ENCODE measurements at places on chromosomes 1 and 21. TPM values are rescaled to one million over a fixed set of nuclear protein-coding genes. Genes with fewer than 3 reads are reported as not detected.
A peak's percentile ranks its signal among the peaks of the same experiment; 100 is the strongest.

LEFTY1 gene
- total RNA-seq = not detected

TFF2 gene
- total RNA-seq = not detected

SPATA45 gene
- 0.86 TPM for total RNA-seq

GPR161 gene
- 0.42 TPM for total RNA-seq

PLD5 gene
- total RNA-seq = not detected

FCRL3 gene
- total RNA-seq = 33.7 TPM

ANKRD35 gene
- 0.12 TPM for total RNA-seq

CD160 gene
- total RNA-seq = 0.33 TPM

HEYL gene
- total RNA-seq = not detected

CENPL gene
- 38.7 TPM for total RNA-seq

RGS16 gene
- 102 TPM for total RNA-seq

DPT gene
- total RNA-seq = not detected

HPDL gene
- total RNA-seq = 8.6 TPM

PIK3R3 gene
- 3.3 TPM for total RNA-seq

GRCh38 chr1:5836776-5837440 is 155.3 kb downstream of the NPHP4 start:
- no peak for DNase-seq

DNA sequence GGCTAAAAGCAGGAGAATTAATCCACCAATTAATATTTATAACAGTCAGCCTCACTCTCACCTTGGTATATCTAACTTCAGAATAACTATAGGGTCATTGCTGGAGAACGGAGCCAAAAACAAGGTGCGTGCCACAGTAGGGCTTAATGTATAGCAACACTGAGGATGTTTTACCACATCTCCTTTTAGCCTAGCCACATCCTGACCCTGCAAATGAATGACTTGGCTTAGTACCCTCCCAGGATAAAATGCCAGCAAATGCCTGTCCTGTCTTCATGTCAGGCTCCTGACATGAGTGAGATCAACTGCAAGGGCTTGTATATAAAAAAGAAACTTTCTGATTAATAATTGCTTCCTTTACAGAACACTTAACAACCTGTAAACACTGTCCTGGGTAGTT is 2.7 kb upstream of the CDC42BPA start:
- DNase-seq = no peak

GRCh38 chr1:17438318-17439249 is 893 bp downstream of the RCC2 start:
- DNase-seq = peak; percentile 89

DNA sequence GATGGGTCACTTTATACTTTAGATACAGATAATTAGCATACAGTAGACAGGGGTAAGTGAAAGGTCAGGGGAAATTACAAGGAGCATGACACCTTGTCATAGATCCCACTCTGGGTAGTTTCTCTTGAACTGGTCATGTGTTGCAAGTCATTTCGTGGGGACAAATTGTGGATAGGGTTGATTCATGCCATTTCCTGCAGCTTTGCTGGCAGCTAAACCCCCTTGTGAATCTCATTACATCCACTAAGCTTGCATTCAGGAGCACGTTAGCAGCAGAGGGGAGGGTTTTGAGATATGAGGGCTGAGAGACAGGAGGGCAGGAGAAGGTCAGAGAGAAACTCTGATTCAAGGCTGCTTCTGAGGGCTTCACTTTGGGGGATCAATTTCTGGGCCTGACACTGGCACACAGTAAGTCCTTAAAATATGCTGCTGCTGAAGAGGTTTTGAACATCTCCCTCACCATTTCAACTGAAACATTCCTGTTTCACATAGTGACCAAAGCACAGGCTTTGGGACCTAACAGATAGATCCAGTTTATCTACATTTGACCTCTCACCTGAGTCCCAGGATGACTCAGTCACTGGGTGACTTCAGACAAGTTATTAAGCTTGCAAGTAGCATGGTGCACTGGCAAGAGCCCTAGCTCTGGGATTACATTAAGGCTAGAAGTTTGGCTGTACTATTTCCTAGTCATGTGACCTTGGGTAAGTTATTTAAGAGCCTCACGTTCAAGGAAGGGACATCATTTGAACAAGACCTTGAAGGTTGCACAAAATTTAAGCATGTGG is 206.0 kb upstream of the USP24 start:
- no peak for DNase-seq

GRCh38 chr1:203508463-203509073 is 14.6 kb downstream of the OPTC start:
- DNase-seq = no peak

- DNase-seq = peak; percentile 85
Observed at GRCh38 chr1:61043010-61043820, 39.1 kb upstream of the NFIA start.

DNA sequence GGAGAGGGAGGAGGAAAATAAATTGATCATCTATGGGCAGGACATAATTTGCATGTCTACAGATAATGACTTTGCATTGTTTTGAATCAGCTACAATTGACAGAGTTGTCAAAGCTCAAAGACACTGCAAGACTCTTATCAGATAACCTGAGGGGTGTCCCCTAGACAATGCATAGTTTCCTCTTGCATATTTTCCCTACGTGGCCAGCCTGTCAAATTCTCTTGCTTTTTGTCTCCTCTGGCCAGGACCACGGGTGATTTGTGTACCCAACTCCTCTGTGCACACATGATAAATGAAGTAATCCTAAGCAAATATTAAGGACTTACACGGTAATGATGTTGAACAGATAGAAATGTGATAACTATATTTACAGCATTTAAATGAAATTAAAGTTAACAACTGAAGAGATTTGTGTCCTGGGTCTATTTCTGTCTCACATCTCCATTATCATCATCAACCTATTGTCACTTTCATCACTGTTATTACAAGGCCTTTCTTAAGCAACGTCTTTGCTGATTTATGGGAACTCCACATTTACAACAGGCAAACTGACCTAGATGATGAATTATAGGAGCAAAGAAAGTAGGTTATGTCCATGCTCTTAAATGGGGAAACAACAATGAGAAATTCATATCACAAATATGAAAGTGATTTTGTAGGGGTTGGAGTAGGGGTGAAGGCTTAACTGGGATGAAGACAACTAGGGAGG is 18.8 kb downstream of the BATF3 start:
- DNase-seq = no peak

- DNase-seq = no peak
Observed at GRCh38 chr1:65346190-65346589, 36.8 kb downstream of the DNAJC6 start.

DNA sequence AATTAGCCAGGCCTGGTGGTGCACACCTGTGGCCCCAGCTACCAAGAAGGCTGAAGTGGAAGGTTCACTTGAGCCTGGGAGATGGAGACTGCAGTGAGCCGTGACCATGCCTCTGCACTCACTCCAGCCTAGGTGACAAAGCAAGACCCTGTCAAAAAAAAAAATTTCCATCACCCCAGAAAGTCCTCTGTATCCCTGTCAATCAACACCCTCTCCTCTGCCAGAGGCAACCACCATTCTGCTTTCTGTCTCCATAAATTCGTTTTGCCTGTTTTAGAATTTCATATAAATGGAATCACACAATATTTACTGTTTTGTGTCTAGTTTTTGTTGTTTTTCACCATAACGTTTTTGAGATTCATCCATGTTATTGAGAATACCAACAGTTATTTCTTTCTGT is 141.6 kb upstream of the SLC45A1 start:
- DNase-seq = no peak

DNA sequence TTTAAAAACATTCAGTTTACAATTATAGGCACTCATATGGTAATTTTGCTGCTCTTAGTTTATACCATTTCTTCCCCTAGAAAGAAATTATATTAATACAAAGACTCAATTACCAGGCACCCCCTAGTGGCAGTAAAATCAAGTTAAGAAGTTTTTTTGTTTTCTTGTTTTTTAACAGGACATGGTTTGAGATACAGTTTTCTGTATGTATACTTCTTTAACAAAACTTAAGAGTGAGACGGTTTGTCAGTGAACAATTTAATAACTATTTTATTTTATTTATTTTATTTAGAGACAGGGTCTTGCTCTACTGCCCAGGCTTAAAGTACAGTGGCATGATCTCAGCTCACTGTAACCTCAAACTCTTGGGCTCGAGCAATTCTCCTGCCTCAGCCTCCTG is 224.6 kb downstream of the FAF1 start:
- no peak for DNase-seq

DNA sequence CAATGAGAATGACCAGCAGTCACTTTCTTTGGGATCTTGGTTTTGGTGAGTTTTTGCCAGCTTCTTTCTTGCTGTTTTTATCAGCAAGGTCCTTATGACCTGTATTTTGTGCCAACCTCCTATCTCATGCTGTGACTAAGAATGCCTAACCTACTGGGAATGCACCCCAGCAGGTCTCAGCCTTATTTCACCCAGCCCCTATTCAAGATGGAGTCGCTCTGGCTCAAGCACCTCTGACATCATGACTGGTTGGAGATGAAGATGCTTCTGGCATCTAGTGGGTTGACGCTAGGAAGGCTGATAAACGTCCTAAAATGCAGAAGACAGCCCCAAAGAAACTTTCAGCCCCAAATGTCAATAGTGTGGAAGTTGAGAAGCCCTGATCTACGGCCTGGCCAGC is 33.6 kb upstream of the NHLH2 start:
- no peak for DNase-seq

- no peak for DNase-seq
Observed at GRCh38 chr1:54125386-54126070, 27.3 kb downstream of the CDCP2 start.

- DNase-seq = no peak
Observed at GRCh38 chr1:32274646-32275340, 17.1 kb upstream of the HDAC1 start.

- no peak for DNase-seq
Observed at GRCh38 chr1:185974367-185975170, 240.4 kb downstream of the HMCN1 start.

DNA sequence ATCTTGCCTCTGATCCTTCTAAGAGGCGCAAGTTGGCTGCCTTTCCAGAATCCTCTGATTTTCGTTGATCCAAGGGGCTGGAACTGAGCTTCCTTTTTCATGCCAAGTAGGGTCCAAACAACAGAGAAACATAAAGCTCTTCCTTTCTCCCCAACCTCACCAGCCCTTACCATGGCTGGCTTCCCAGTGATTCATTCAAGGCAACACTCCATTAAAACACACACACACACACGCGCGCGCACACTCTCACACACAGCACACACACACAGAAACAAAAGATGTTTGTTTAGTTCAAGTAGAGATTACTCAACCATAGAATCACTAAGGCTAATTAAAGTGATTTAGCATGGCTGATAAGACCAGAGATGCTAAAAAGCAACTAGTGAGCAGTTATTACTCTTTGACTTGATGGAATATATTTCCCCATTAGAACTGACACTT is 13.0 kb upstream of the GUCA2A start:
- DNase-seq = no peak

GRCh38 chr1:166176416-166176815 is 9.6 kb upstream of the FAM78B start:
- no peak for DNase-seq

GRCh38 chr1:162006081-162006480 is 17.6 kb downstream of the OLFML2B start:
- DNase-seq = no peak

DNA sequence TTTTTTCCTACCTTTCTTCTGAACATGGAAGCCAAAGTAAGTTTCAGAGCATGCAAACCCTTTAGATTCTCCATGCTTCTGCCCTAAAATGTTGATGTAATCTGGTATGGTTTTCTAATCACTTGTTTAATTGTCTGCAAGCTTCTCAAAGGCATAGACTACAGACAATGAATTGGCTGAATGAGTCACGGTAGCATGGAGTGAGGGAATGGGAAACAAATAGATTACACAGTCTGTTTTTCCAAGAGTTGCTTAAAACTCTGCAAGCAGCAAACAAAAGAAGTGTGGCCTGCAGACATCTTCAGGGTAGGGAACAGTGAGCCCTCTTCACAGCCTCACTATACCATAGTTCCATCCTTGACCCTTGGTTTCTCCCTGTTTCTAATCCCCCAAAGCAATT is 326.0 kb downstream of the BARHL2 start:
- DNase-seq = no peak

GRCh38 chr1:227947676-227948492 is at the start of gene WNT9A:
WNT9A (minus strand) TSS chr1:227947932; CDS start chr1:227947887, 45 bp downstream.
- no peak for DNase-seq

DNA sequence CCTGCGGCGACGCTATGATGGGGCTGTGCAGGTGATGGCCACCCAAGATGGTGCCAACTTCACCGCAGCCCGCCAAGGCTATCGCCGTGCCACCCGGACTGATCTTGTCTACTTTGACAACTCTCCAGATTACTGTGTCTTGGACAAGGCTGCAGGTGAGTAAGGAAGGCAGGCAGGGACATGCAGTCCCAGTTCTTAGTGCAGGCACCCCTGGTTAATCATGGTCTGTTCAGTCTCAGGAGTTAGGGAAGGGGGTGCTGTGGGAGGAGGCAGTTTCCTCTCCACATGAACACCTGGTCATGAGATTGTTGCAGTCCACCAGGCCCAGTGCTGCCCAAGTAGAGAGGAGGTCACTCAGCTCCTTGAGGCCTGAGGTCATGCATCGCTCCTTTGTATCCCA is 8.5 kb downstream of the WNT2B start:
- DNase-seq = no peak

- no peak for DNase-seq
Observed at GRCh38 chr1:54697896-54698295, 17.8 kb upstream of the TTC4 start.

DNA sequence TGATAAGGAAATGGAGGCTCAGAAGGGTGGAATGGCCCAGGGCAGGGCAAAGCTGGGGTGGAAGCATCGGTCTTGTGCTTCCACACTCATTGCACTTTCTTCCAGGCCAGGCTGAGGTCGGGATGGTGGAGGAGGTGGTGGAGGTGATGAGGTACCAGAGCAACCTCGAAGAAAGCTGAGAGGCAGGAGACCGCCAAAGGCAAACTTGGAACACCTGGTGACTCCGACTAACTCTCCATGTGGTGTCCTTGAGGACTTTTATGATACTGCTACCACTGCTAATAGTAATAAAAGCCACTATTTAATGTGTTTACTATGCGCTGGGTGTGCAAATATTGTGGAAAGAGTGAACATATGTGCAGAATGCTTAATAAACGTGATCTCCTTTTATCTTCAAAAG is 16.9 kb upstream of the BTG2 start:
- no peak for DNase-seq

DNA sequence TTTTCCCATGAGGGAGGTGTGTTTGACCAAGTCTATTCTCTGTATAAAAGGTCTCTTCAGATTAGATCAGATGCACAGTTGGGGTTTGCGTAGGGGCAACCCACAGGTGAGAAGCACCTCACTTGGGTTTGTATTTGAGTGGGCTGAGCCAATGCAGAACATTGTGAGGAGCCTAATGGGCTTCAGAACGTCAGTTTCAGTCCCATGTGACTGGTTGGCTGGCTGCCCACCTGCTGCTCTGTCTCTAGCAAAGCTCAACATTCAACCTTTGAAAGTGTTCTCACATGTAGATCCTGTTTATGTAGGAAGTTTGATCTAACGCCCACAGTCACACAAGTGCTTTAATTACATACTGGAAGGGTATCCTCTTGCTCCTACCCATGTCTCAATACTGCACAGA is 105.5 kb downstream of the FASLG start:
- DNase-seq = no peak

GRCh38 chr1:184366997-184367396 is 19.8 kb upstream of the C1orf21 start:
- no peak for DNase-seq

Data from natural killer cell treated with Interleukin-12 subunit alpha and Interleukin-12 subunit beta and Interleukin-15 and Interleukin-18, amount 100 ng/mL, for 72 hours (primary cell).